ENCODE measurements at places on chromosomes 11 and 22.

DNA sequence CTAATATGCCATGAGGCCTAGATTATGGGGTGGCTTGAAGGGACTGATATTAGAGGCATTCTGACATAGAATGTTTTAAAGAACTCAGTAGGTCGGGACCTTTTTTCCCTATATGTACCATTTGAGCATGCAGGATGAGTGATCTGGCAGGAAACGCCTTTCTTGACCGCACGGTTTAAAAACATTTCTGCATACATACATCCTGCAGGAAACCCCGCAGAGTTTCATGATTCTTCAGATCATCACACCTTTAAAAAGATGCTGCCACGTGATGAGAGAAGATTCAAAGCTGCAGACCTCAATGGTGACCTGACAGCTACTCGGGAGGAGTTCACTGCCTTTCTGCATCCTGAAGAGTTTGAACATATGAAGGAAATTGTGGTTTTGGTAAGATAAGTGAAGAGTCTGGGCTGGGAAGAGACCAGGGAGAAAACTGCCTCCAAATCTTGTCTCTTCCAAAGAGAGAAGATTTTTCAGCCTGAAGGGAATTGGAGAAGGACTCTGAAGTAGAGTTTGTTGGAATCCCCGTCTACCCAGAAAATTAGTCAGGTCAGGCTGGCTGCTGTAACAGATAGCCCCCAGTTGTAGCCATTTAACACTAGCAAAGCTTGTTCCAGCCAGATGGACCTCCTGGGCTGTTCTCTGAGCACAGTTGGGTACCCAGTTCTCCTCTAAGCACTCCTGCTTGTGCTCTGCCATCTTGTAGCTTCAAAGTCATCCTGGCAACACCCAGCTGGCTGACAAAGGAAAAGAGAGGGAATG lies 7.4 kb downstream of the RCN1 start:
- DNase-seq, result no peak

DNA sequence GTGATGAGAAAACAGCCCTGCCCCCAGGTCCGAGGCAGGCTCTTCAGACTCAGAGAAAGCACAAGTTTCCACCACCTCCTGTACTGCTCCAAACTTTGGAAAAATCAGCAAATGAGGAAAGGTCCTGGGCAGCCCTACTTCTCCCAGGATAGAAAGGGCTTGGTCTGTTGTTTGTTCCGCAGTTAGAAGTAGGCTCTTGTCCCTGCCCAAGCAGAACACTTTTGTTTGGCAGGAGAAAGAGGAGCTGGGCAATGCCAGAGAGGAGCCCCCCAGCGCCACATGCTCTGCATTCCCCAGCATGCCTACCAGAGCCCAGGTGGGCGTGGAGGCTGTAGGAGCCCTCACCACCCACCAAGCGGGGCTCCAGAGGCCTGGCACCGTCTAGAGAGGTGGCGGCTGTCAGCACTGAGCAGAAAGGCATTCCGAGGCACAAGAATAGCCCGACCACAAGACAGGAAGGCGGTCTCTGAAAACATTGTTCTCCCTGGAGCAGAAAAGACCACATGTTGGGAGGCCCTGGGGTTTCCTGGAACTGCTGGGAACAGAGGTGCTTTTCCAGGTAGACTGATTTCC lies 90.3 kb upstream of the CD82 start:
- no peak for DNase-seq

- no peak for DNase-seq
Observed at GRCh38 chr11:65325435-65325834, 8.2 kb upstream of the DPF2 start.

- no peak for DNase-seq
Observed at GRCh38 chr11:61417670-61418069, 12.1 kb downstream of the CPSF7 start.

DNA sequence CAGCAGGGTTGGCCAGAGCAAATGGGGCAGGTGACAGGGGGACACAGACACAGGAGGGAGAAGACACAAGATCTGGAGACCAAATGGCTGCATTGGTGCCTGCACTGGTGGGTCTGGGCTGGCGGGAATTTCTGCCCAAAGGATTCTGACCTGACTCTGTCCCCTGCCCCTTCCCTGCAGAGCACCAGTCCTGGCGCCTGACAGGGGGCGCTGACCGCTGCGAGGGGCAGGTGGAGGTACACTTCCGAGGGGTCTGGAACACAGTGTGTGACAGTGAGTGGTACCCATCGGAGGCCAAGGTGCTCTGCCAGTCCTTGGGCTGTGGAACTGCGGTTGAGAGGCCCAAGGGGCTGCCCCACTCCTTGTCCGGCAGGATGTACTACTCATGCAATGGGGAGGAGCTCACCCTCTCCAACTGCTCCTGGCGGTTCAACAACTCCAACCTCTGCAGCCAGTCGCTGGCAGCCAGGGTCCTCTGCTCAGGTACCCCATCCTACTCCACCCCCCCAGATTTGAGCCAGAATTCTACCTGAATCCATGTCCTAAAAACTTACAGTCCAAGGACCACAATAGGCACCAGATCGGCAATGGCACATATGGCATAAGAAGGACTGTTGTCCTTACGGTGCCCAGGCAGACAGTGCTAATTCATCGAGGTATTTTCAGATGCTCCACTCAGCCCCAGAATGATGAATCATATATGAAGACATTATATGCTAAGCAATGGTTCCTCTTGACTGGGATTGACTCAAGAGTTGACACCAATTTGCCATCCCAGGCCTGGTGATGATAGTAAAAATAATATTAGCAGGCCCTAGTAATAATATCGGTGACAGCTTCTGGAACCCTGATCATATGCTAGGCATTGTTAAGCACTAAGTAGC lies 38.2 kb downstream of the CD6 start:
- DNase-seq, result no peak

DNA sequence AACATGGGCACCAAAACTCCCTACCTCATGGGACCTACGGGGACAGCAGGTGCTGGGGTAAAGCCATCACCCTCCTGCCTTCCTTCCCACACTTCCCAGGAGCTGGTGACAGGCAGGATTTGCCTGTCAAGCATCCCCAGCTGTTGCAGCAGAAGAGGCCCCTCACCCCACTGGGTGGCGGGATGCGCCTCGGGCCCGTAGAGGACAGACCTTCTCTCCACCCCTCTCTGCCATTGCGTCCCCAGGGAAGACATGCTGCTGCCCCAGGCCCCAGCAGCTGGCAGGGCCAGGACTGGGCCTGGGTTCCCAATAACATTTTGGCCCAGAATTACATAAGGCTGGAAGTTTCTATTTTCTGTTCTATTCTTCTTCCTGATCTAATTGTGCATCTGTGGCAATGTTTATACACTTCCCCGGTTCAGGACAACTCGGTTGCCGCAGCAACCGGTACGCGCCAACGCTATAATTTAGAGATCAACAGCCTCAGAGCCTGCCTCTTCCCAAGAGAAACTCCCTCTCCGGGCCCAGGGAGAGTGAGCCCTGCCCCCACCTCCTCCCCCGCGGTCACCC lies 25.4 kb downstream of the KCNJ4 start:
- DNase-seq, result no peak

DNA sequence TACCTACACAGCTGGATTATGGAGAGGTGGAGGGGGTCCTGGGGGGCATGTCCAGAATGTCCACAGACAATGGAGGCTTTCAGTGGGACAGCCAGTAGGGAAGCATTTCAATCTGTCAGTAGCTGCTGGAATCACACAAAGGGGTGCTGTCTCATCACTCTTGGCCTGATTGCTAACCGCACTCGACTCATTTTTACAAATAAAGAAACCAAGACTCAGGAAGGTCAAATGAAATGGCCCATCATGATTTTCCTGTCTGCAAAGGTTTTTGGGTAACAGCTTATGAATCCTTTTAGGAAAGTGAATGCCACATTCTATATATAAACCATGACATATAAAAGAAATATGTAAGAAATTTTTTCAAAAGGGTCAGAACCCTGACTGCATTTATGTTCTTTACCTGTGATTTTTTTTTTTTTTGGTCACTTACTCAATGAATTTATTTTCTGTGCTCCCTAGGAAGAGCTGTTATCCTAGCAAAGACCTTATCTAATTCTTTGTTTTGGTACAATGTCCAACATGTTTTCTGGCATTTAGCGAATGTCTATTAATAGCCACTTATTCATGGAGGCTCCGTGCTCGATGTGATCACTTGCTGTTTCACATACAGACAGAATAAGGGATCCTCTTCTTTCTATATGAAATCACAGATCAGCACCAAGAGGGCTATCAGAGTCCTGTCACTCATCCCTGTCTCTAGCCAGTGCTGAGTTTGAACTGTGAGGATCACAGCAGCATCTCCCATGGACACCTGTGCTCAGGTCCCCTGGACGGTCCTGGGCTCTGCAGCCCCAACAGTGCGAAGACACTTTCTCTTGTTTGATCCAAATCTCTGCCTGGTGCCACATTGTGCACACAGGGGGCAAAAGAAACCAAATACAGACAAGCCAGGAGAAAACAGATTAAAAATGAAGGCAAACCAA lies 979.7 kb downstream of the NTM start:
- no peak for DNase-seq

GRCh38 chr11:126380909-126381308 lies 25.4 kb downstream of the ST3GAL4 start:
- no peak for DNase-seq

- DNase-seq, result no peak
Observed at GRCh38 chr11:14554959-14555358, 34.8 kb upstream of the PSMA1 start.

DNA sequence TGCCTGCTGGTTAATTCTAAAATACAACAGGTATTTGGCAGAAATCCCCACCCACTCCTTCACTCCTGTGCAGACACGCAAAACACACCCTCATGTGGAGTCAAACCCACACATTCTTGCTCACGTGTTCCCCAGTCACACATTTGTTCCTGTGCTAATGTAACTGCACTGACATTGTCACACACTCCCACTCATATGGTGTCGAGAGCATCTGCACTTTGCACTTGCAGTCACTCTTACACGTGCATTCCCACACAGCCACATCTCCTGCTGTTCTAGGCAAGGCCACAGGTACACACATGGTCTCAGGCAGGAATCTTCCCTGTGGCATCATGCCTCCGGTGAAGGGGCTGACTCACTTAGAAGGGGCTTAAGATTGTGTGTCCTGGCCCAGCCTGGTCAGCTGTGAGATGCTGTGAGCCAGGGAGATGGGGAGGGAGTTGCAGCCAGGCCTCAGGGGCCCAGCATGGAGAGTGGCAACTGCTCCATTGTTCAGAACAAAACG lies 395.0 kb downstream of the TENM4 start:
- DNase-seq, result no peak

DNA sequence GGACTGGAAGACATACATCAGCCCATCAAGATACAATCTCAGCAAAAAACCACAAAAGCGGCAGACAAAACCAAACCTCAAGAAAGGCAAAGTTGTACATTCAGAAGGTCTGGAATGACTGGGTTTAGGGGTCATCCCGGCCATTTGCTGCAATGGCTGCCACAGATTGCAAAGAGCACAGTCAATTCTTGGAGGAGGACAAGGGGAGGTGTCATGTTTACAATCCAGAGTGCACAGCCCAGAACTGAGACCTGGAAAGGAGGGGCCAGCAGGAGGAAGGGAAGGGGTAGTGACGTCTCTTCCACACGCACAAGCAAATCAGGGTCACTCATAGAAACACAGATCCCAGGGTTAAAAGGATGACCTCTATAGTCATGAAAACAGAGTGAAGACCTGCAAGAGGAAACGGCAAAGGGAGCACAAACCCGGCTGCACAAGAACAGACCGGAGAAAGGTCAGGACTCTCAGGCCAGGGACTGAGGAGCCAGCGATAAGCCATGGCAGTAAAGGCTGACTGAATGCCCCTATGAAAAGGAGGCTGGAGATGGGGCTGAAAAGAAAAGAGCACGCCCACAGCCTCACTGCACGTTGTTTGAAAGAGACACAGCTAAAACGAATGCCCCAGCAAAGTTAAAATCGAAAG lies 18.2 kb upstream of the MUC5AC start:
- DNase-seq, result no peak

- DNase-seq, result no peak
Observed at GRCh38 chr22:49188091-49188490, 639.6 kb downstream of the BRD1 start.

- DNase-seq, result no peak
Observed at GRCh38 chr11:61339490-61339878, 6.5 kb downstream of the TKFC start.

GRCh38 chr11:37141707-37142106 lies 543.7 kb upstream of the RAG2 start:
- no peak for DNase-seq

- DNase-seq, result no peak
Observed at GRCh38 chr11:116501728-116502127, 271.1 kb downstream of the BUD13 start.

DNA sequence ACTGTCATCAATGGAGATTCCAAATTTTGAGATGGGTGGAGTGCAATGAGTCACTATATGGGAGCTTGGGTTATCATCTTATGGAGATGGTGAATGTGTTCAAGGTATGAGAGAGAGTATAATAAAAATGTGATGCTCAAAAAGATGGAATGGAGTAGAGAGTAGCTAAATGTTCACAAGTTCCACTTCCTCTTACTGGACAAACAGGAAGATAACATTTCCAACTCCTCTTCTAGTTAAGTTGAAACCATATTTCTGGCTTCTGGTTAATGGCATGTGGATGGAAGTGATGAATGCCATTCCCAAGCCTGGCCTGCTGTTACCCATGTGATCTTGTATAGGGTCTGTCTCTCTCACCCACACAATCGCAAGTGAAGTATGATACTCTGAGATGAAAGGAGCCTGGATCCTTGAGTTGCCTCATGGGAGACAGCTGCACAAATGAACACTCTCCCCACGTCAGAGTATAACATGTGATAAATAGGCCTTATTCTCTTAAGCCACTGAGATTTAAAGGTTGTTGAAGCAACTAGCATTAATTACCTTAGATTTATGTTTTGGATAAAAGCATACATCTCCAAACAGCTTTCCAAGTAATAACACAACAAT lies 111.0 kb downstream of the RAB38 start:
- DNase-seq, result no peak

DNA sequence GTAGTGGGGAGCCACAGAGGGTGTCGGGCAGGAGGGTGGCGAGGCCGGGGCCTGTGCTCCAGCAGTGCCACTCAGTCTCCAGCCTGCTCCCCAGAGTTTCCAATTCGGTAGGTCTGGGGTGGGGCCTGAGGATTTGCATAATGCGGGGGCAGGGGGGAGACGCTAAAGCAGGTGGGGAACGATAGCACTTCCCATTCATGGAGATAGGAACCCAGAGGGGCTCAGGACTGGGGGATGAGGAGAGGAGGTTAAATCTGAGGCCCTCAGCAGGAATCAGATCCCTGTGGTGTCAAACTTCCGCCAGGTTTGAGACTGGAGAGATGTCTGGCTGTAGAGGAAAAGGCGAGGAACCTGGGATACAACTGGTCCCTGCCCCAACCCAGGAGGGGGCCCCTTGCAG lies 29.8 kb downstream of the WNT11 start:
- DNase-seq, result no peak

GRCh38 chr11:74312326-74312725 lies 886 bp upstream of the P4HA3 start:
- no peak for DNase-seq

Data from NCI-H2029 treated with DMSO at 0.1 percent for 48 hours (cell line).